ENCODE measurements at places on chromosomes 7 and 10.

DNA sequence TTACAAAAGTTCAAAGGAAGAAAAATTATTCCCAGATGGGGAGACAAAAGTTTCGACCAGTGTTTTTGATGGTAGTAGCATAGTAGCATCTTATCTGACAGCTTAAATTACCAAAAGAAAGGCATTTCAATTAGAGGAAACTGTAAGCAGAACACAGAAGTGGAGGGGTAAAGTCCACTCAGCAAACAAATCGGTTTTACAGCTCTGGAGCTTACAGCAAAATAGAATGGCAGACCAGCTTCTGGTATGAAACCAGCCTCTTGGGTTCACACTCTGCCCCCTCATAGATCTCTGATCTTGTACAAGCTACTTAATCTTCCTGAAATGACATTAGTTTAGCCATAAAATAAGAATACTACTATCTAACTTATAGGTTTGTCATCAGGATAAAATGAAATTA lies 118.6 kb downstream of the RNF32 start:
- no peak for DNase-seq

GRCh38 chr10:74548676-74549075 lies 277.7 kb upstream of the KAT6B start:
- no peak for DNase-seq

DNA sequence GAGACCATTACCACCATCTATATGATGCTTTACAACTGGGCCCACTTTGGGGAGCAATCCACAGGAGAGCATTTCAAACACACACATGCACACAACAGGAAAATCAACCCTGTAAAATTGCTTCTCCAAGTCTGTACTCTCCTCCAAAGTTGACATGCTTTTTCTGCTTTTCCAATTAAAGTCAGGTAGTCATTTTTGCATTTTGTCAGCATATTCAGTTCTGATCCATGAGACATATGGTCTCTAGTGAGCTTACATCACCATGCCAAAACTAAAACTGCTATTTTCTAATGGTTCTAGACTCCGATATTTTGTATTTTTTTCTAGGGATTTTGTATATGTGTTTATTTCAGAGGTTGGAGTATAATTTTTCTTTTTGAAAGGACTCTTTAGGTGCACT lies 373.5 kb upstream of the LRRTM3 start:
- no peak for DNase-seq

- no peak for DNase-seq
These were observed 61.1 kb upstream of the NPSR1 start for GRCh38 chr7:34596887-34597286.

DNA sequence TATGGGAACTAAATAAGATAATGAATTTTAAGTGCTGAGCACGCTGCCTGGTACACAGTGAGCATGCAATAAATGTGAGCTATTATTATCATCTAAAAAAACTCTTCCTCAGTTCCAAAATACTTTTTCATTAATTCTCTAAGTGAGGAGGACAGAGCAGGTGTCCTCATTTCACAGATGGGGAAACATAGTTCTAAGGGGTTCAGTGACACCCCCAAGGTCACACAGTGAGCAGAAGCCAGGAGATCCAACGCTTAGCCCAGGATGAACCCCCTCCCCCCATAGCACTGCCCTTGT lies 6.8 kb upstream of the RRP12 start:
- no peak for DNase-seq

DNA sequence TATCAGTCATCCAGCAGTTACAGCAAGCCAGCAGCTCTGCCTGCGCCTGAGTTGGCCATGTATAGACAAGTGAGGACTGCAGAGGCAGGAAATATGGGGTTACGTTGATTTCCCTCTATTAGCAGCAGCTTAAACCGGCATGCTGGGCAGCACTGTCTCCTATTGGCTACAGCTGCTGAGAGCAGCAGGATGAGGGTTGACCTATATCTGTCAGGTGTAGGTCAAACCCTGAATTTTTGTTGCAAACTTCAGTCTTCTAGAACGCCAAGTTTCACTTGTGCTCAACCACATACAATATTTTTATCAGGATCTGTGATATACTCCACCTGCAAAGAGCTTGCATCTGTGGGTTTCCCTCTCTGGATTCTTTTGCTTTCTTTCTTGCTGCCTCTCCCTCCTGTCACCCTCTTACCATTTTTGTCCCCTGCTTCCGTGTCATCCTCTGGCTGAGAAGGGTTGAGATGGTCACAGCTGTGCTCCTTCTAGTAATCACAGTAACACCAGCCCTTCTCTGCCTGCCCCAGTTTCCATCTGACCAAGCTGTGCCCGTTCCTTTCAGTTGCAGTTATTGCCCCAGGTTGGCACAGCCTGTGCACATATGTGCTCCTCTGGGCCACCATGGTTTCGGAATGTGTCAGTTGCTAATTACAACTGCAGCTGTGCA lies 23.8 kb upstream of the GLCCI1 start:
- DNase-seq: no peak

DNA sequence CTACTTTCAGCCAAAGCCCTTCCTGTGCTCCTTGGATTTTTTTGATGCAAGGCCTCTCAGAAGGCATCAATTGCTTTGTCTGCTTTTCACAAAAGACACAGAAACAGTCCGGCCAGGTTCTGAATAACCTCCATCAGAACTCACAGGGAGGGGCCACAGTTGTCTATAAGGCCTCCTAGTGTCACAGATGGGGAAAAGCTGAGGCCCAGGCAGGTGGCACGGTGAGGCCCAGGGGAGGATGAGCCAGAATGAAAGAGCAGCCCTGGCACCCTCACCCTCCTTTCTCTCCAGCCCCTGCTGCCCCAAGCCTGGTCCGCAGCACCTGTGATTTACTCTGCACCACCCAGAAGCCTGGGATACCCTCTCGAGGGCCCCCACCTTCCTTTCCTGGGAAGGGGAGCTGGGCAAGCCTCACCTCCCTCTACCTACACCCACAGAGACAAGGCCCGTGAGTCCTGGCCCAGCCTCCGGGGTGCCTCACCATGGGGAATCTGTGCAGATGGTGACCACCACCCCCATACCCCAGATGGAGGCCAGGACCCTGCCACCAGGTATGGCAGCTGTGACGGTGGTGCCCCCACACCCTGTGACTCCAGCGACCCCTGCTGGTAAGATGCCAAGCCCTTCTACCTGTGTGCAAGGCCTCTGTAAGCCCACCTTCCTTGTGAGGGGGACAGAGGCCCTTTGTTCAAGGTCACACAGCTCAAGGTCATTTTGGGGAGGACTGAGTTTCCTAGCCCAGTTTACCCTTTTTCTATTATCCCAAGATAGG lies 26.2 kb upstream of the ZNF467 start:
- peak; percentile 16 for DNase-seq

- no peak for DNase-seq
These were observed 64.2 kb upstream of the IL6 start for GRCh38 chr7:22662556-22663356.

DNA sequence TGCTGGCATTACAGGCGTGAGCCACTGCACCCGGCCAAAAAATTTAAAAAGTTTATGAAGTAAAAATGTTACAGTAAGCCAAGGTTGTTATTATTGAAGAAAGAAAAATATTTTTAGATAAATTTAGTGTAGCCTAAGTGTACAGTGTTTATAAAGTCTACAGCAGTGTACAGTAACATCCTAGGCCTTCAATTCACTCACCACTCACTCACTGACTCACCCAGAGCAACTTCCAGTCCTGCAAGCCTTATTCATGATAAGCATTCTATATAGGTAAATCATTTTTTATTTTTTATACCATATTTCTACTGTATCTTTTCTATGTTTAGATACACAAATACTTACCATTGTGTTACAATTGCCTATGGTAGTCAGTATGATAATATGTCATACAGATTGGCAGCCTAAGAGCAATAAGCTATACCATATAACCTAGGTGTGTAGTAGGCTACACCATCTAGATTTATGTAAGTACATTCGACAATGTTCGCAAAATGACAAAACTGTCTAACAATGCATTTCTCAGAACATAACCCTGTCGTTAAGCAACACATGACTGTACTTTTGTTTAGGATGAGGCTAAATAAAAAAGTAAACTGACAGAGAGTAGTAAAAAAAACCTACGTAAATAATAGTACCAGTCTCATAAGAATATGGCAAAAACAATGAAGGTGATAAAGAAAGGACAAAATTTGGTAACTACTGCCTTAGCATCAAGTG lies 77.8 kb upstream of the FAM133B start:
- DNase-seq: no peak

DNA sequence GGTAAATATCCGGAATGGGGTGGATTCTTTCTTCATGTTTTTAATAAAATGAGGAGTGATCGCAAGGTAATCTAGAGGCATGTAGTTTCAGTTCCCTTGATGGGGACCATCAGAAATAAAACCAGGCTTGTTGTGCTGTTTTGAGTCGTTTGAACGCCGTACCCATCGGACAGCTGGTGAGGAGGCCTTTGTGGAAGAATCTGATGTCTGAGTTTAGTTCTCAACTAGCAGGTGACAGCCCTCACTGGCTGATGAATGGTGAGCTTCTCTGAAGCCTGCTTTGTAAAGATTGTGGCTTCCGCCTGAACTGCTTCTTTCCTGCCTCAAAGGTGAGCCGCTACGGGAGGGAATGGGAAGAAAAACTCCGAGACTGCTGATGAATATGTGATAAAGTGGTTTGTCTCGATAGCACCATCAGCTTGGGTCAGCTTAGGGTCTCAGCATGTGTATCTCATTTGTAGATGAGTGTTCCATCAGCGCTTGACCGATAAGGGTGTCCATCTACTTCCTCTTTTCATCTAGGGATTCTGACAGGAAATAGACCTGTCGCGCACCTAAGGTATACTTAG lies 977 bp downstream of the TMEM248 start:
- DNase-seq: peak; percentile 20

- no peak for DNase-seq
These were observed 61.0 kb downstream of the VIPR2 start for GRCh38 chr7:159083698-159084068.

GRCh38 chr10:690372-691161 lies 1.1 kb upstream of the DIP2C start:
- no peak for DNase-seq

GRCh38 chr7:134931487-134931886 lies 54.8 kb upstream of the AGBL3 start:
- no peak for DNase-seq

DNA sequence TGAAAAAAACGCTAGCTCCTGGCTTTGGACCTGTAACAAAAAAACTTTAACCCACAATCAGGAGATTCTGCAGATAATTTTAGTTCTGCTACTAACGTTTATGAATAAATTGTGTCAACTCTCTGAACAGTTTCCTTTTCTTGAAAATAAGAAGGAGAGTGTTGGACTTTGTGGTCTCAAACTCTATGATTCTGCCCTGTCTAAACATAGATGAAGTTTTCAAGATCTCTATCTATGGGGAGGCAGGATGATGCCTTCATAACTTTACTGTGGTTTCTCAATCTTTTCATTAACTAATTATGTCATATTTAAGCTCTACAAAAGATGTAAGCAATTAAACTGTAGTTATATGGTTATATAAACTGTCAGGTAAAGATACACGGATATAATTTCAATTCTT lies 162.0 kb downstream of the REEP3 start:
- DNase-seq: no peak

- DNase-seq: no peak
These were observed 33.7 kb downstream of the R3HCC1L start for GRCh38 chr10:98168147-98168546.

- DNase-seq: no peak
These were observed 245.5 kb upstream of the NRP1 start for GRCh38 chr10:33579996-33580395.

GRCh38 chr10:82245906-82246560 lies 371.0 kb downstream of the NRG3 start:
- no peak for DNase-seq

DNA sequence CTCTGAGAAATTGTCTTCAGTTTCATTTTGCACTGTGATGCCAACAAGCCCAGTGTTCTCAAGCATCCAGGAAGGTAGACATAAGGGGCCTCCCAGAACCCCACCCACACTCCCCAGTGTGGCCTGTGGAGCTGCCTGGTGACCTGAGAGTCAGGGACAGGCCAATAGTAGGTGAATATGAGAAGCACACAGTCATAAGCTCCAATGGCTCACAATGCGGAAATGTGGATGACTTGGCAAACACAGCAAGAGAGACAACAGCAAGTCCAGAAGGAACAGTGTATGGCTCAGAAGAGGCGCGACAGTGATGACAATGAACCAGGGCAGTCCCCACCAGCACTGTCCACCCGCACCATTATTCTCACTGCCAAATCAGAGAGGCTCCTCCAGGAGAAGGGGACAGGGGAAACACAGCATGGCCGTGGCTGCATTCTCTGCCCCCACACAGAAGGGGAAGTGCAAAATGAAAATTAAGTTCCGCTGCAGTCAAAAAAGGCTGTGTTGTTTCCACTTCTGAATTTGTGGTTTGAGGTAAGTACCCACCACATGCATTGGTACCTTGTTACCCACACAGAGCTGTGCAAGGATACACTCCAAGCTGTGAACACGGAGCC lies 419.8 kb downstream of the GRID1 start:
- no peak for DNase-seq

DNA sequence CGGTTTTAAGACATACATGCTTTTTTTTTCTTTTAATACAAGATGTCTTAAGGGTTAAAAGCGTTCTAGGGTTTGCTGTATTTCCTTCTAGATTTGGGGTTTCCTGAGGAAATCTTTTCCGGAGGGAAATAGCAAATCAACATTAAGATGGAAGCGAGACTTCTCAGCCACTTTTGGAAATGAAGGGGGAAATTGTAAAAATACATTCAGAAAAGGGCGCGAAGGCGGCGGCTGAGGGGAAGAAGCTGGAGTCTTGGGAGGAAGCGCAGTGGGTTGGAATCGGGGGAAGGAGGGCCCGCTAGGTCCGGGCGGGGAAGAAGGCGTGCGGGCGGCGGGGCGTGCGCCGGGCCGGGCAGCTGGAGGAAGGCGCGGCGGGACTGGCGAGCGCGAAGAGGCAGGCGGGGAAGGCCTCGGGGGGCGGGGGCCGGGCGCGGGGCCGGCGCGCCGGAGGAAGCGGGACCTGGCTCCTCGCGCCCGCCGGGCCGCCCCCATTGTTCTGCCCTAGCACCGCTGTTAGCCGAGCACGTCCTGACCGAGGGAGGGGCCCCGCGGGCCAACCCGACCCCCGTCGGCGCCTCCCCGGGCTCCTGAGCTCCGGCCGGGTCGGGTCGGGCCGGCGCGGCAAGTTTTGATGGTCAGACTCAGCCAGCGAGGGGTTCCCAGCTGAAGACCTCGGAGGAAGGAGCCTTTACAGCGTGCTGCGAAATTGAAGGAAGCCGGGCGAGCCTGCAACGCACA lies 1.5 kb upstream of the SKIDA1 start:
- DNase-seq: peak; percentile 94

DNA sequence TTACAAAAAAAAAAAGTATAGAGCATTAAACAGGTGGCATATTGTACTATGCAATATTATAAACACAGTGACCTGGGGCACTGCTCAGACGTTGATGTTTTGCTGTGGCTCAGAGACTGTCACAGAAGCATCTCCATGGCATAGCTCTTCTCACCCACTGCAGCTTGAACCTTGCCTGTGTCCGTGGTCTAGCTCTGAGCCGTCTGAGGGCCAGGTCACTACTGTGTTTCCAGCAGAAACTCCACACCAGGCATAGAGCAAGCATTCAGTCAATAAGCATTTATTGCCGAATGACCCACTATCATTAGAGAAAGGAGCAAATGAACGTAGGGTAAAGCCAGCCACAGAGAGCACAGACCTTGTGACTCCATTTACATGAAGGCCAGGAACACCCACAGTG lies 443.2 kb upstream of the FOXK1 start:
- DNase-seq: no peak

All from NCI-H146 (cell line).